ENCODE measurements at places on chromosomes 6 and 20.

DNA sequence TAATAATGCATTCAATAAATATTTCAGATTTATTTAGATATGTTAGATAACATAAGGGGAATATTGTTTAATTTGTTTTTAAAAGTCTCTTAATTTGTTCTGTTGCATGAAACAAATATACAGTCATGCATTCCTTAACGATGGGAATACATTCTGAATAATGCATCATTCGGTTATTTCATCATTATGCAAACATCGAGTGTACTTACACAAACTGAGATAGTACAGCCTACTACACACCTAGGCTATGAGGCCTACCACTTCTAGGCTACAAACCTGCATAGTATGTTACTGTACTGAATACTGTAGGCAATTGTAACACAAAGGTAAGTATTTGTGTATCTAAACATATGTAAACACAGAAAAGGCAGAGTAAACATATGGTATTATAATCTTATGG, 118.7 kb downstream of the EPHA7 start:
- DNase-seq = no peak

DNA sequence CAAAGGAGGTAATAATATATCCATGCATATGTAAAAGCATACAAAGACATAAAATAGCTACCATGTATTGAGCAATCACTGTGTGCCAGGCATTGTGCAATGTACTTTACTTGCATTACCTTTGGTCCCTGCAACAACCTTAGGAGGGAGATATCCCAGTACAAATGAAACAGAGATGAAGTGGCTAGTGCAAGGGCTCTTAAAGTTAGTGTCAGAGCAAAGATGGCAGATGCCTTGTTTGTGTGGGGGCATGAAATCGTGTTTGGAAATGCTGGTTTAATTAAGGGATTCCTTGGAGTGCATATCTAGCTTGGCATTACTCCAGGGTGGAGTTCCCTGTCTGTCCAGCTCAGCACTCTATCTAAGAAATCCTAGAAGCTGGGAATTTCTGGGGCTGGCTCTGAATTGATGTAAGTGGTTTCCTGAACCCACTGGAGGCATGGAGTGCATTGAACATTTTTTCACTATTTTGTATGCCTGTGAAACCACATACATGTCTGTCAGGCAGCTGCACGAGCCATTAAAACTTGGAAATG, 9.8 kb downstream of the PAQR8 start:
- no peak for DNase-seq

GRCh38 chr6:163952005-163952404, 537.5 kb downstream of the QKI start:
- no peak for DNase-seq

DNA sequence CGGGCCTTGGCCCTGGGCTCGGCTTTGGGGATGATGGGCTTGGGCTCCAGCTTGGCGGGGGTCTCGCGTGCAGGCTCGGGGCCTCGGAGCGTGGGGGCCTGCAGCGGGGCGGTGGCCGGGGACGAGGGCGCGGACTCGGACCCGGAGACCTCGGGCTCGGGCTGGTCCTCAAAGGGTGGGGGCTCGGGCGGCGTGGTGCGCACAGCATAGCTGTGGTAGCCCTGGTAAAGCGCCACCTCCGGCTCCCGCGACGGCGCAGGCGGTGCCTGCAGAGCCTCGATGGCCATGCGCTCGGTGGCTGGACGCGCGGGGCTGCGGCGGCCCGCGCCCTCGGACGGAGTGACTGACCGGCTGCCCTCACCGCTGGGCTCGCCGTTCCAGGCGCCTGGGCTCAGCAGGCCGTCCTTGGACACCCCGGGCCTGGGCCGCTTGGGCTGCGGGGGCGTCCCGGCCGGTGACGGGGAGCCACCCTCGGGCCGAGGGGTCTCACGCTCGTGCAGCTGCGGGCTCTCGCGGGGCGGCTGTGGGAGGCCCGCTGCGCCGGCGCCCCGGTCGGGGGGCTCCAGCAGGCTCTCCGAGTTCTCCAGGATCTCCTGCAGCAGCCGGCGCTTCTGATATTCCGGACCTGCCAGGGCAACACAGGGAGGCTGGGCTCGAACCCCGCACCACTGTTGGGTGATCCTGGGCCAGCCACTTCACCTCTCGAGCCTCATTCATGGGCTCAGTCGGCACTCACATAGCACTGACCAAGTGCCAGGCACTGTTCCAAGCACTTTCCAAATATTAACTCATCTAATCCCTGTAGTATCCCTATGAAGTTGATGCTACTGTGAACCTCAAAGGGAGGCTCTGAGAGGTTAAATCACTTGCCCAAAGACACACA, 71.0 kb downstream of the JPH2 start:
- no peak for DNase-seq

GRCh38 chr6:27168108-27168507, 79.4 kb upstream of the PRSS16 start:
- DNase-seq = no peak

DNA sequence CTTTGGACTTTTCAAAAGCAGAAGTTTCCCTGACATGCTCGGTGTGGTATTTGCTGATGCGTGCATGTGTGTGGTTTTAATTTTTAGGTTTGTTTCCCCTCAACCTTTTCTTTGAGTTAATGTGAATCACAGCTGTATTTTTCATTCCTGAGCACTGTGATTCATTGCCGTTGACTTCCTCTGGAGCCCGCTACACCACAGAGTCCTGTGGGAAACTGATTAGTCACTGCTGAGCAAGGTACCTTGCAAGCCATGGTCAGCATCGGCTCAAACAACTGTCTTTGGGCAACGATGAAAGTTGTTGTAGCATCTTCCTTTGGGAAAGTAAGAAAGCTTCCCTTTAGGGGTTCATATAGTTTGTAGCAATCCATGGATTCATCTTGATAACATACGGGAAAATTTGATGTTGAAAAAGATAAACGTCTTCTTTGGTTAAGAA, 57.5 kb downstream of the RIN2 start:
- DNase-seq = peak; percentile 3

DNA sequence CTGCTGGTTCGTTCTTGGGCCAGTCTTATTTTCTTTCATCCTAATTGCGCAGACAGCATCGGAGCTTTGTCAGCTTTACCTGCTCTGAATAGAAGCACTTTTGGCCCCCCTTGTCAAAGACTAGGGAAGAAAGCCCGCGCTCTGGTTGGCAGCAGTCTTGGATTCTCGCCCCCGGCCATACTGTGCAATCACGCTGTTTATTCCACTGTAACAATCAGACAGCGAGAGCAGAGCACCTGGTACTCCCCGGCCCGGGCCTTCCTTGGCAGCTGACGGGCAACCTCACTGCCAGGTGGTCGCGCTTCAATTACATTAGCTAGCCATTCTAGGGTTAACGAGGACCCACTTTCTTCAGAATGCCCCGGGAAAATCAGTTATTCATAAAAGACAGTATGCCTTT, 72.6 kb downstream of the INSM1 start:
- DNase-seq = no peak

Data from stimulated activated CD4-positive, alpha-beta T cell treated with anti-CD3 and anti-CD28 coated beads, TNF-alpha, amount 100 ng/mL, for 24 hours (primary cell).